ENCODE measurements at places on chromosomes 6 and 20.

GRCh38 chr6:150881911-150882481, 16.5 kb downstream of the MTHFD1L start:
- peak; percentile 93 for DNase-seq

GRCh38 chr6:111399626-111400025, 83.4 kb downstream of the REV3L start:
- DNase-seq = no peak

- no peak for DNase-seq
Observed at GRCh38 chr6:11460001-11460668, 77.4 kb upstream of the TMEM170B start.

DNA sequence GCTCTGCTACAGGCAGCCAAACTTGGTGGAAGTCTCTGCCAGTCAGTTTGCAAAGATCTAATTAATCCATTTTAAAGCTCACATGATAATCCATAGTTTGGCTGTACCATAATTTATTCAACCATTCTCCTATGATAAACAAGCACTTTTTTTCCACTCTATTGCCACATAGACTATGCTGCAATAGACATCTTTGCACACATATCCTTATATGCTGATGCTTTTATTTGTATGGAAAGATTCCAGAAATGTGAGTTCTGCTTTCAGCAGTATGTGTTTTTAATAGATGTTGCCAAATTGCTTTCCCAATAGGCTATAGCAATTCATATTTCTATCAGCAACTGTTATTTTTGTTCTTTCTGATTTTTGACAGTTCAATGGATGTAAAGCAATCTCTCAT, 628.0 kb downstream of the KIF16B start:
- DNase-seq = no peak

GRCh38 chr6:32529697-32530430, at the start of gene HLA-DRB5:
Gene HLA-DRB5 (minus strand): TSS chr6:32530287. CDS start chr6:32530224, 63 bp downstream.
- no peak for DNase-seq

GRCh38 chr20:2804852-2805688, 4.6 kb upstream of the CPXM1 start:
- peak; percentile 35 for DNase-seq

DNA sequence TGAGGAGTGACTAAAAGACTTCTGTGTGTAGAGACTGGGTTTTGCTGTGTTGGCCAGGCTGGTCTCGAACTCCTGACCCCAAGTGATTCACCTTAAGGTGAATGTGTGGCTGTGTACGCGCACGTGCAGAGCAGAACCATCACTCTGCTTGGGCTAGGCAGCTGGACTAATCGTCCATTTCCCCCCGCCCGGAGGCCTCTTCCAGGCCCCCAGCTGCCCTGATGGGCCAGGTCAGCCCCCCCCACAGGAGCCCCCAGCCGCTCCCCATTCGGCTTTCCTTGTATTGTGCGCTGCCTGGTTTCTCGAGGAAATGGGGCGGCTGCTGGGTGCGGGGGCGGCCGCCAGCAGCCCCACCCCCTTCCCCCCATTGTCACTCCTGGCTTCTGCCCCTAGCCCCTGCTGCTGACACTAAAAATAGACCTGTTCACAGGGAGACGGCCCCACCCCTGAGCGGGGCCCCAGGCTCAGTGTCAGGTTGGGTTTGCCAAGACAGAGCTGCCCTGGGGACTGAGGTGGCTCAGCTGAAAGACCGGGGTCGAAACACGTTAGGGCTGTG, 24.6 kb upstream of the CSNK2A1 start:
- no peak for DNase-seq

- no peak for DNase-seq
Observed at GRCh38 chr6:123677897-123678296, 41.1 kb upstream of the TRDN start.

DNA sequence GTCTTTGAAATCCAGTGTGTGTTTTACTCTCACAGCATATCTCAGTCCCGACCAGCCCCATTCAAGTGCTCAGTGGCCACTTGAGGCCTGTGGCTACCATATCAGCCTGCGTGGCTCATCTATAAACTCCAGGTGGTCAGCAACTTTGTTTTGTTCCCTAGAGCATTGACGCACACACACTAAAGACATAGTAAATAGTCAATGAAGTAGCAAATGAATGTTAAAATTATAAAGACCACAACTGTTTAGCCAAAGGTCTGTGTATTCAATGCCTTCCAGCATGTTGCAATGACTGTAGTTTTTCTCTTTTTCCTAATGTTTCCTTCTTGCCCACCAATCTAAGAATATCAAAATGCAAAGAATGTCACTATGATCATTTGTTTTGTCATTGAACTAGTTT, 238.2 kb upstream of the ZNF217 start:
- no peak for DNase-seq

DNA sequence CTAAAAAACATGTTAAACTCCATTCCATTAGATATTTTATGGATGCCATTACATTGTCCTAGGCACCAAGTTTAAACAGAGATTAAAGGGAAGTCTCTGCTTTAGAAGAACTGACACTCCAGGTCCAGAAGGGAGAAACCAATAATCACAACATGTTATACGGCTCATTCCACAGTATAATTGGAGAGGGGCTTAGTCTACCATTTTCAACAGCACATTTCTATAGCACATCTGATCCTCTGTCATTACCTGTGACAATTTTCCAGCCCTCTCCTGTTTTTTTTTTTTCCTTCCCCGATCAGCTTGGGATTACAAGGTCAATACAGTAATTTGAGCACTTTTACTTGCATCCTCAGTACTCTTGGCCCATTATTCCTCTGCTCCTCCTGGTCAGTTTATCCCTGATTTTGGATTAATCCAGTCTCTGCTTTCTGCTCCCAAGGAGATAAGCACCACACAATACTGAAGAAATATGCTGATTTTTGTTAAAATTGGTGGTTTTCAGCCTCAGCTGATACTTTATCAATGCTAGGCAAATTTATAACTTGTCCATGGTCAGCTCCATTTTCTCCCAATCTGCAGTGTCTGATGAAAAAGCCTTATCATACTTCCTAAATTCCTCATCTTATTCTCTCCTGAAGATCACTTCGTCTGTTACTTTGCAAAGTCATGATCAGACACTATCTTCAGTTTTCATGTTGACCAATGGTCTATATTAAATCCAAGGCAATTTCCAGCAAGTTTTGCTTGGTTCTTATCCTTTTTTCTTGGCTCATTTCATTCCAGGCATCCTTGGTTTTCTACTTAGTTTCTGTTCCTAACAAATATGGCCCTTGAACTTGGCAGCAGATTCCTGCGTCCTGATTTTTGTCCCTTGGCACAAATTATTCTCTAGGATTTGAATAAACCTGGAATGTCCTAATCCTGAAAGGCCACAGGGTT, 30.8 kb upstream of the SYNCRIP start:
- no peak for DNase-seq

- DNase-seq = no peak
Observed at GRCh38 chr6:155584006-155584405, 128.4 kb upstream of the NOX3 start.

DNA sequence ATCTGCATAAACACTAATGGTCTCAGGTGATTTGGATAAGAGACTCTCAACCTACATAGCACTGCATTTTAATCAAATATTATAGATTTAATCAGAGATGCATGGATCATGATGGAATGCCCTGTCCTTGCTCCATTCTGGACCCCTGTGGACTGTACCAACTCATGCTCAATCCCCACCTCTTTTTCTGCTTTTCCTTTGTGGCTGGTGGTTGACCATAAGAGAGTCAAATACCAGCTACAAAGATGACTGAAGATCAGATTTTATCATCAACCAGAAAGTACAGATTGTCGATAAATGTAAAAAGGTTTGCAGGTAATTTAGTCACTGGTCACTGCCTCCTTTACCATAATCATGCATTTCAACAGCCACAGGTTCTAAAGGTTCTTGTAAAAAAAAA, 116.2 kb downstream of the ME1 start:
- no peak for DNase-seq

GRCh38 chr20:54056762-54057639, 13.4 kb downstream of the BCAS1 start:
- no peak for DNase-seq

- no peak for DNase-seq
Observed at GRCh38 chr6:98433325-98434056, 400.9 kb upstream of the POU3F2 start.

GRCh38 chr6:141033101-141033500, 1099.6 kb upstream of the GJE1 start:
- DNase-seq = no peak

- DNase-seq = peak; percentile 9
Observed at GRCh38 chr6:138225953-138226352, 7.7 kb upstream of the PBOV1 start.

DNA sequence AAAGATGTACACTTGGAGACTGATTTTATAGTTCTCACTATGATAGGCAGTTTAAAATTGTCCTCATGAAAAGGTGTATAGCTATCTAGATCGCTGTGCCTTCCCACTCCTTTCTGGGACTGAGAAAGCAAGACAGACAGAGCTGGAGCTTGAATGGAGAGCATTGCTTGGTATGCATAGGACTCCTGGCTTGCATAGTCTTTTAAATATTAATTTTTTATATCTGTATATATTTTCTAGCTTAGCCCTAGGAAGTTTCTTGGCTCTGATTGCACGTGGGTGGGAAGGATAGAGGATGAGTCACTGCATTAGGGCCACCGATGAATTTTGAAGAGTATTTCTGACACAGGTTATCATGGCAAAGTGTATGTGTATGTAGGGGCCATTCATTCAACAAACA, 150.0 kb upstream of the SPACA1 start:
- DNase-seq = no peak

DNA sequence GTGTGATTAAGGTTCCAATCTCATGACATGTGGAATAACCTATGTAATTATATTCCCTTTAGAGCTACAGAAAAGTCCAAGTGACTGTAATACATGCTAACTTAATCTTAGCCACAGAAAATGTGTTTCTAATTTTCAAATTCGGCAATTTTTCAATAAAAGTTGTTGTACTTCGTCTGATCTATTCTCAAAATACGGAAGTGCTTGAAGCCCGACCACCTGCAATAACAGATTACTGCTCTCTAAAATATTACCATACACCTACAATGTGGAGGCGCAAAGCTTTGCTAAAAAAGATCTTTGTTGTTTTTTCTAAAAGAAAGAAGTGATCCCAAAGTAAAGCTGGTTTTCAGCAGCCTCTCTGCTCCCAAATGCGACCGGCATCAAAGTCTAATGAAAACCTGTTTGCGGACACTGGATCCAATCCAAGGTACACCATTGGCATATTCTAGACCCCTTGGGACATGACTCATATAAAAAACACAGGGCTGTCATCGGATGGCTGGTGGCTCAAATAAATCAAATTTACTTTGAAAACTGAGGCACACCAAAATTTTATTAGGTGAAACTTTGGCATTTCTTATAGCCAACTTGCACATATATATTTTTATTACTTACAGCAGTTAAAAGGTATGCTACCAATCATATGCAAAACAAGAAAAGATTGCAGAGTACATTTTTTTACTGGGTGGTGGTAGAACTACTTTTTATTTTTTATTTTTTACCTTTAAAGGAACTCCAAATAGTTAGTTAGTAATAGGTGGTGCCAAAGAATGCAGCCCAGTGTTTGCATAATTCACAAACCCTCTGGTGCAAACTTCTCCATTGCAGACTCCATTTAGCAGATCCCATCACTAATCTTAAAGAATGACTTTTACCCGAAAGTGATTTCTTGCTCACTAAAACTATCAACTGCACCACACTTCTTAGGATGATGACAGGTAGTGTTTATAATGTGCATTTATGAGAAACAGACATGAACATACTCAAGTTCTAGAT, 118.7 kb upstream of the TBX18 start:
- no peak for DNase-seq

DNA sequence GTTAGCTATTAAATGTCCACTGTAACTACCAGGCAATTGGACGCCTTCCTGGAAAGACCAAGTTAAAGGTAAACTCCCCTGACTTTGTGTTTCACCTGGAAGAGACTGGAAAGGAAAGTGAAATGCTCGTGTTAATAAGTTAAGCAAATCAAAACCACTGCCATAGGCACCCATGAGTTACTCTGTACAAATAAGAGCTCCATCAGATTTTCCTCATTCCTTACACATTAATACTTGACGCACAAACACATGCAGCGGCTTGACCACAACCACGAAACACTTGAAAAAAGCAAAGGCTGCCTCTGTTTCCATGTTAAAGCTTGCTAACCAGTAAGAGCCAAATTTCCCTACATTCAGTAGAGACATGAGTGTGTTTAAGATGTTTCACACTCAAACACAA, 19.8 kb downstream of the GCM1 start:
- no peak for DNase-seq

DNA sequence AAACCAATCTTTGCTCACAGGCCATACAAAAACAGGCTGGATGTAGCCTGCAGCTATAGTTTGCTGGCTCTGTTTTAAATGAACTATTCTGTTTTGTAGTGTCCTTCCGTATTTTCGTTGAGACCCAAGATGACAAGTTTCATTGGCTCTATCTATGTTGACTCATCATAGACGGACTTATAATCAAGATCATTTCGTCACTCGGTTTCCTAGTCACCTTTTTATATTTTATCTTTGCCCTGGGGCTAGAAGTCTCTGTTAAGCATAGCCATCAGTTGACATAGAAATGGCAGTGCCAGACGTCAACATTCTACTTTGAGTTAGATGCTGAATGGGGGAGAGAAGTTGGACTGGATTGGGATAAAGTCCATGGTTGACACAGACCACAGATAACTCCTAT, 4.8 kb downstream of the PLEKHG1 start:
- DNase-seq = no peak

DNA sequence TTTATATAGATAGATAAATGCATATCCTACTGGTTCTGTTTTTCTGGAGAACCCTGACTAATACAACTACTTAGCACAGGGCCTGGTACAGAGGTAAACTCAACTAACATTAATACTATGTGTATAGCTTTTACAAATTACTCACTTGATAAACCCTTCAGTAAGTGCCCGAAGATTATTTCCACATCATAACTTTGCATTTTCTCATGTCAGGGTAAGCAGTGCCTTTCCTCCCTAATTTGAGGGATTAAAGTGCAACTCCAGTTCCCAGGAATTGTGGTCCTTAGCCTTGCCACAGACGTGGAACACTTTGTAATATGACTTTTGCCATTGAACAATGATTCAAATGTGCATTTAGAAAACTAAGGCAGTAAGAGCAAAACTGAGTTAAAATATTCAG, 147.5 kb upstream of the SMLR1 start:
- DNase-seq = peak; percentile 7

DNA sequence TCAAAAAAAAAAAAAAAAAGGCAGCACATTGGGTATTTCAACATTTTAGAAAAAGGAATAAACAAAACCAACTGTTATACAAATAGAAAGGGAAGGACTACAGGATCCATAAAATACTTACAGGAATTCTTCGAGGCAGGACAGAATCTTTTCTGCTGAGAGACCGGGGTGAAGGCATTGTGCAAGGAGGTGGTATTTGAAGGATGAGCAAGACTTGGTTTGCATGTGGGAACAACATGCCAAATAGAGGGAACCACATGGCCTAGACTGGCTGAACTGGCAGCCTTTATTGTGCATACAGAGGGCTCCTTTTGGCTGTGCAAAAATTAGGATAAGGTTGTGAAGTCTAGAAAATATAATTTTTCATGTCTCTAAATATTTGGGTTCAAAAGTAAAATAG, 62.9 kb downstream of the SCAND1 start:
- DNase-seq = peak; percentile 77

- no peak for DNase-seq
Observed at GRCh38 chr6:128826606-128827005, 56.3 kb upstream of the LAMA2 start.

- peak; percentile 28 for DNase-seq
Observed at GRCh38 chr6:164396071-164397047, 913.0 kb downstream of the C6orf118 start.
